ENCODE measurements at places on chromosomes 13 and 19.

- H3K4me3 ChIP-seq: no peak overlapping the region
- DNase-seq: no peak
- H3K27me3 ChIP-seq: no peaks in the 10 kb centered on the region
- no peaks in the 10 kb centered on the region for H3K4me1 ChIP-seq
- no peak overlapping the region for H3K27ac ChIP-seq
- no peaks in the 10 kb centered on the region for H3K36me3 ChIP-seq
These were observed 350.9 kb downstream of the FOXO1 start for GRCh38 chr13:40315416-40316064.

GRCh38 chr19:45153339-45154063 lies 7.3 kb downstream of the NKPD1 start:
- peaks cover 22% of the 10 kb centered on the region for H3K4me1 ChIP-seq
- H3K27me3 ChIP-seq: peaks cover 34% of the 10 kb centered on the region
- DNase-seq: peak; percentile 35
- H3K36me3 ChIP-seq: no peaks in the 10 kb centered on the region
- peak overlapping the region; percentile 25 for H3K4me3 ChIP-seq

DNA sequence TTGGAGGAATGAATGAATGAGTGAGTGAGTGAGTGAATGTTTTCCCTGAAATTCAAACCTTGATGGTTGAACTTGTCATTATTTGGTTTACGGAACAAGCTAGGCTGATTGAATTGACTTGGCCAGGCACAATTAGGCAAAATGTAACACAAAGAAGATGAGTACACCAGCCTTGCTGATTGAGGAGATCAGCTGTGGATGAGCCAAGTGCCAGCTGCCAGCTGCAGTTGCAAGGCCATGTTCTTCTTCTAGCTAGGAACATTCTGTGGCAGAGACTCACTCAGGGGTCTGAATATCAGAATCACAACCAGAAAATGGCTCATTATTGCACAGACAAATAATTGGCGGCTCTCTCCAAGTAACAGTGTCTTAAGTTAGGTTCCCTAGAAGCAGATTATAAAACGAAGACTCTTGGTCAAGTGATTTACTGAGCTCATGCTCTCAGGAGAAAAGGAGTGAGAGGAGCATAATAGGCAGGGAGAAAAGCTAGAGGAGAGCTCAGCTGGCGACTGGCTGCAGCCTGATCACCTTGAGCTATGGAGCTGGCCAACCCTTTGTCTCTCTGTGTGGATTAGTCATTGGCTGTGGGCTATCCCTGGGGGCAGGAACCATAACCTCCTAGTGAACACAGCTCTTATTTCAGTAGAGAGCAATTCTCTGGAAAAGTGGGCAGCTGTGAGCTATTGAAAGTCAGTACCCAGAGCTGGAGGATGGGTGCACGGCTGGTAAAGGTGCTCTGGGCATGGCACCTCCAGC lies 225.3 kb upstream of the SERP2 start:
- H3K4me1 ChIP-seq: peaks cover 6% of the 10 kb centered on the region
- no peak for DNase-seq
- no peak overlapping the region for H3K27ac ChIP-seq

- no peak for DNase-seq
- no peaks in the 10 kb centered on the region for H3K36me3 ChIP-seq
- no peaks in the 10 kb centered on the region for H3K4me1 ChIP-seq
- H3K27me3 ChIP-seq: no peaks in the 10 kb centered on the region
- no peak overlapping the region for H3K27ac ChIP-seq
These were observed 25.7 kb upstream of the ZNF492 start for GRCh38 chr19:22608441-22608840.

GRCh38 chr13:38624822-38625221 lies 62.1 kb upstream of the FREM2 start:
- no peak overlapping the region for H3K4me3 ChIP-seq
- H3K4me1 ChIP-seq: no peaks in the 10 kb centered on the region
- no peaks in the 10 kb centered on the region for H3K27me3 ChIP-seq
- DNase-seq: no peak

- no peaks in the 10 kb centered on the region for H3K36me3 ChIP-seq
- DNase-seq: no peak
- no peak overlapping the region for H3K27ac ChIP-seq
- H3K4me1 ChIP-seq: no peaks in the 10 kb centered on the region
These were observed 170.4 kb upstream of the UBL3 start for GRCh38 chr13:30020726-30021312.

- no peak overlapping the region for H3K4me3 ChIP-seq
- H3K27me3 ChIP-seq: peaks cover 24% of the 10 kb centered on the region
- no peak overlapping the region for H3K27ac ChIP-seq
- no peak for DNase-seq
- H3K4me1 ChIP-seq: no peaks in the 10 kb centered on the region
- no peaks in the 10 kb centered on the region for H3K36me3 ChIP-seq
These were observed 10.7 kb downstream of the TM6SF2 start for GRCh38 chr19:19262190-19263057.

GRCh38 chr19:17565611-17566010 lies 10.2 kb downstream of the COLGALT1 start:
- H3K4me1 ChIP-seq: no peaks in the 10 kb centered on the region
- no peak overlapping the region for H3K4me3 ChIP-seq
- no peaks in the 10 kb centered on the region for H3K27me3 ChIP-seq
- peaks cover 17% of the 10 kb centered on the region for H3K36me3 ChIP-seq
- H3K27ac ChIP-seq: no peak overlapping the region

DNA sequence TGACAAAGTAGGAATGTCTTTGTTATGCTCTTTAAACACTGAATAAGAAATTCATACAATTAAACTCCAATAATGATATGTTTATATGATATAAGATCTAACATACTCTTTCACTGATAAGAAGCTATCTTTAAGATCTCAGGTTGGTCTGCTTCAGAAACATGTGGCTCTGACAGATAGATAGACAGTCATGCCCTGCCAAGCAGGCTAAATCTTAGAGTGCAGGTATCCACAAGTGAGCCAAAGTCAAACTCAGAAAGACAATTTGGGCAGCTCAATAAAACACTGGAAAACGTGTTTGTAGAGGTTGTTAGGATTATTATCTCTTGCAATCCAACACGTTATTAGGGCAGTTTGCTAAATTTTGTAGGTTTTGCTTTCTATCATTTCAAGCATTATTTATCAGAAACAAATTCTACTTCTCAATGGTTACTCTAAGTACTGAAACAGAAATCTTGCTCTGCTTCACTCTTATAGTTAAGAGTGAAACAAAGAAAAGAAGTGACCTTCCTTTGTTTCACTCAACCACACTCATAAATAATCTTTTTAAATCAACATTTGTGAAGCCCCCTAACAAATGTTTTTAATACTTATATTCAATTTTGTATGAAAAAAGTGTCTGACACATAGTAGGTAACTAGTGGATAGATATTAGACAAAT lies 1255.6 kb downstream of the DIAPH3 start:
- H3K36me3 ChIP-seq: no peaks in the 10 kb centered on the region
- H3K4me1 ChIP-seq: no peaks in the 10 kb centered on the region
- H3K4me3 ChIP-seq: no peak overlapping the region
- no peak for DNase-seq
- no peak overlapping the region for H3K27ac ChIP-seq

GRCh38 chr19:10694706-10695307 lies 6.4 kb upstream of the QTRT1 start:
- peaks cover 9% of the 10 kb centered on the region for H3K4me1 ChIP-seq
- H3K27ac ChIP-seq: no peak overlapping the region
- no peak overlapping the region for H3K4me3 ChIP-seq
- no peaks in the 10 kb centered on the region for H3K36me3 ChIP-seq

GRCh38 chr13:73984201-73984600 lies 150.0 kb downstream of the KLF12 start:
- H3K4me1 ChIP-seq: no peaks in the 10 kb centered on the region
- no peak for DNase-seq
- no peak overlapping the region for H3K4me3 ChIP-seq
- no peaks in the 10 kb centered on the region for H3K36me3 ChIP-seq
- no peaks in the 10 kb centered on the region for H3K27me3 ChIP-seq
- H3K27ac ChIP-seq: no peak overlapping the region

DNA sequence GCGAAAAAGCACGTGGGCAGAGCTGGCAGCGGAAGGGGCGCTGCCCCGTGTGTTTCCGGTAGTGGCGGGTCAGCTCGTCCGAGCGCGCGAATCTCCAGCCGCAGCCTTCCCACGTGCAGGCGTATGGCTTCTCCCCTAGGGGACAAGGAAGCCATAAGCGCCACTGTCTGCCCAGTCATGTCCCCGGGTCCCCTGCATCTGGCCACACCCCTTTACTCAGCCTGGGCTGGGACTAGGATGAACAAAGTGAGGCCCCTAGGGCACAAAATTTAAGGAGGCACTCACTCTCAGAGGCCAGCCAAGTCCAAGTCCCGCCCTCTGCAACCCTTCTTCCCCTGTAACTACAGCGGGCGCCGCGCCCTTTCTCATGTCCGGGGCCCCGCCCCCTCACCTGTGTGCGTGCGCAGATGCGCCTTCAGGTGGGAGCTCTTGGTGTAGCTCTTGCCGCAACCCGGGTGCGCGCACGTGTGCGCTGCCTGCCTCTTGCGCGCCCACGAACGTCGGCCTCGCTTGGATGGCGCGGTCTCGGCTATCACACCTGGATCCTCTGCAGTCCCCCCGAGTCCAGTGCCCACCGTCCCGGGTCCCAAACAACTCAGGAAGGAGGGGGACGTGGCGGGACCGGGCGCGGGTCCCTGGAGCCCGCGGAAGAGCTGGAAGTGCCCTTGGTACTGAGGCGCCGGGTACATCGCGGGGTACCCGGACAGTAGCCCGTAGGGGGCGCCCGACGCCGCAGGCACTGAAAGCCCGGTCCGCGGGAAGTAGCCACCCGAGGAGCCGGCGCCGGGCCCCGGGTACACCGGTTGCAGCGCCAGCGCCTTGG lies 1.9 kb downstream of the KLF1 start:
- H3K27ac ChIP-seq: peak overlapping the region; percentile 19
- peak overlapping the region; percentile 50 for H3K4me3 ChIP-seq
- H3K36me3 ChIP-seq: no peaks in the 10 kb centered on the region
- peak; percentile 97 for DNase-seq
- H3K4me1 ChIP-seq: no peaks in the 10 kb centered on the region

DNA sequence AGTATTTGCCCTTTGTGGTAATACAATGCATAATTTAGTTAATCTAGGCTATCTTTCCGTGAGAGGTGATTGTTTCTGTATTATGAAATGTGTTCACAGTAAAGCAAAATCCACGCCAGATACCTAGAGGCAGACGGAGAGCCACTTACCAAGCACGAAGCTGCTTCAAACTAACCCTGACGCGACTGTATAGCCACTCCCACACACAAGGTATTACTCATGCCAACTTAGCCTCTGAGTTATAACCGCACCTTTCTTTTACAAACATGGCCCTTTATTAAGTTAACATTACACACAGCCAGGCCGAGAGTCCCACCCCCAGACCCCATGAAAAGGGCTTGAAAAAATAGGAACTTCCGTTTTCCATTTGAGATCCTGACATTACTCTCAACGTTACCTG lies 185.7 kb downstream of the ABCC4 start:
- H3K27me3 ChIP-seq: no peaks in the 10 kb centered on the region
- no peaks in the 10 kb centered on the region for H3K36me3 ChIP-seq
- no peaks in the 10 kb centered on the region for H3K4me1 ChIP-seq

GRCh38 chr19:789701-790060 lies 7.6 kb upstream of the PTBP1 start:
- H3K27ac ChIP-seq: peak overlapping the region; percentile 6
- H3K27me3 ChIP-seq: no peaks in the 10 kb centered on the region
- DNase-seq: no peak
- H3K36me3 ChIP-seq: no peaks in the 10 kb centered on the region

DNA sequence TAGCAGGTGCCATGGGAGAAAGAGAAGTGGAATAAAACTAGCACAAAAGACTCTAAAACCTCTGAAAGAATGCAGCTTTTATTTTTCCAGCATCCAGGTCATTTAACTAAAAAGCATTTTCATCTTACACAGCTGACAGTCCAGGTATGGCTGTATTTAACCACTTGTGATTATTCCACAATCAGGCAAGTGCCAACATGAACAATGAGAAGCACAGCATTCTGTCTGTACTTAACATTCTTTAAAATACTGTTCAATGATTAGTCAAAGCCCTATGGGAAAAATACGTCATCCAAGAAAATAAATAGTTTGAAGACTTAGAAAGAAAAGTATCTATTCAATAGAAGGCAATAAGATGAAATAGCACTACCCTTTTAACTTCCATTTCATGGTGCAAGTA lies 246.9 kb downstream of the LIG4 start:
- H3K36me3 ChIP-seq: no peaks in the 10 kb centered on the region
- DNase-seq: no peak
- no peak overlapping the region for H3K27ac ChIP-seq
- no peak overlapping the region for H3K4me3 ChIP-seq

DNA sequence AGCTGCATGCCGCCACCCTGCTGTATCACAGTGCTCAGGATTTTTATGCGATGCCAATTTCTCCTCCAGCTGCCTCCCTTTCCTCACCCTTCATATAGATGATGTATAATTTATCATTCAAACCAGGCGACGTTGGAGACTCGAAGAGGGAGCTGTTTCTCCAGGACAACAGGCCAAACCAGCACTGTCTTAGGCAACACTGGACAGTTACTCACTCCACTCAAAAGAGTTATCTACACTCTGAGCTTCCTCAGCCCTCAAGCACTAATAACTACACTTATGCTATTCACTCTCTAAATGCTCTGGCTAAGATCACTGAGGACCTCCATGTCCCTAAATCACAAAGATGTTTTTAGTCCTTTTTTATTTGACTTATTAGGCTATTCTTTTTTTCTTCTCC lies 87.3 kb upstream of the RFC3 start:
- no peak for DNase-seq
- no peaks in the 10 kb centered on the region for H3K27me3 ChIP-seq

DNA sequence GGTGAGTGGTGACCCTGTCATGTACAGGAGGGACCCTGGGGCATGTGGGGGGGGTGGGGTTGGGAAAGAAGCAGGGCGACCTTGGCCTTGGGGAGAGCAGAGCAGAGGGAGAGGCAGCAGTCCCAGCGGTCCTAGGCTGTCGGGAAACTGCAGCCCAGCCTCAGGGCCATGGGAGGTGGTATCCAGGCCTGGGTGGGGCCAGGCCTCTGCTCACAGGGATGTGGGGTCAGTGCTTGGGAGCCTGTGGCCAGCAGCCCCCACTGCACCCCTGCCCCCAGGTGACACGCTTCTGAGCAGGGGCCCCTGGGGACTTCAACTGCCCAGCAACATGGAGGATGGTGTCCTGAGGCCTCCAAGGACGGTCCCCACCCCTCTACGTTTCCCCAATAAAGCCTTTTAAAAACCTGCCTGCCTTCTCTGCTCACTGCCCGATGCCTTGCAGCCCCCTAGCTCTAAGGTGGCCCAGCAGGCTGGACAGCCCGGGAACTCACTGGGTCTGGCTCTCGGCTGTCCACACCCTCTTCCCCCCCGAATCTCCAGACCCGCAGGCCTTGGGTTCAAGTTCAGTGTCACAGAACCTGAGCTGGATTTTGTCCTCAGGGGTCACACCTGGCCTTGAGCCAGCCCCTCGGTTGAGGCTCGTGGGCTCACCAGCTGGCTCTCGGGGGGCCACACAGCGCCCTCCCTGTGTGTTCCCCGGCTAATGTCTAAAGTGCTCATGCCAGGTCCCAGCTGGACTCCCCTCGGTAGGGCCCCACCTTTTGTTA lies 6.9 kb downstream of the PNKP start:
- no peaks in the 10 kb centered on the region for H3K27me3 ChIP-seq
- no peak overlapping the region for H3K27ac ChIP-seq
- no peak for DNase-seq
- no peak overlapping the region for H3K4me3 ChIP-seq

GRCh38 chr19:40561947-40562346 lies 14.7 kb upstream of the SHKBP1 start:
- H3K27ac ChIP-seq: no peak overlapping the region
- H3K4me3 ChIP-seq: no peak overlapping the region
- no peaks in the 10 kb centered on the region for H3K36me3 ChIP-seq
- H3K27me3 ChIP-seq: peaks cover 18% of the 10 kb centered on the region
